Airway epithelial cell (primary cell): ENCODE measurements at places on chromosomes 2 and 18. TPM values are rescaled to one million over a fixed set of nuclear protein-coding genes. Genes with fewer than 3 reads are reported as not detected.

SCTR gene
- total RNA-seq, result not detected in 2 replicates

RNF144A gene
- total RNA-seq, result 0.23 and 0.99 TPM in 2 replicates

VSNL1 gene
- total RNA-seq, result 21.7 and 23.7 TPM in 2 replicates

CKAP2L gene
- total RNA-seq, result 10.9 and 15.3 TPM in 2 replicates

TMEM131 gene
- total RNA-seq, result 12.1 and 17.9 TPM in 2 replicates

RAX gene
- not detected in 2 replicates for total RNA-seq

SERPINB12 gene
- total RNA-seq, result 0.28 TPM in 1 of 2 replicates, not detected in the other

DAW1 gene
- 0.35 and 0.79 TPM in 2 replicates for total RNA-seq

G6PC2 gene
- not detected in 2 replicates for total RNA-seq

TMEM247 gene
- total RNA-seq, result not detected in 2 replicates

KIF5C gene
- total RNA-seq, result 0.07 TPM in 1 of 2 replicates, not detected in the other

UGT1A6 gene
- 35.8 and 38.9 TPM in 2 replicates for total RNA-seq

ANKRD44 gene
- total RNA-seq, result 1.3 and 1.5 TPM in 2 replicates
